Activated CD4-positive, alpha-beta T cell treated with anti-CD3 and anti-CD28 coated beads, Interleukin-2, amount 50 U/mL, for 1 hour (primary cell): ENCODE measurements at places on chromosomes 5 and 9.
A peak's percentile ranks its signal among the peaks of the same experiment; 100 is the strongest.

DNA sequence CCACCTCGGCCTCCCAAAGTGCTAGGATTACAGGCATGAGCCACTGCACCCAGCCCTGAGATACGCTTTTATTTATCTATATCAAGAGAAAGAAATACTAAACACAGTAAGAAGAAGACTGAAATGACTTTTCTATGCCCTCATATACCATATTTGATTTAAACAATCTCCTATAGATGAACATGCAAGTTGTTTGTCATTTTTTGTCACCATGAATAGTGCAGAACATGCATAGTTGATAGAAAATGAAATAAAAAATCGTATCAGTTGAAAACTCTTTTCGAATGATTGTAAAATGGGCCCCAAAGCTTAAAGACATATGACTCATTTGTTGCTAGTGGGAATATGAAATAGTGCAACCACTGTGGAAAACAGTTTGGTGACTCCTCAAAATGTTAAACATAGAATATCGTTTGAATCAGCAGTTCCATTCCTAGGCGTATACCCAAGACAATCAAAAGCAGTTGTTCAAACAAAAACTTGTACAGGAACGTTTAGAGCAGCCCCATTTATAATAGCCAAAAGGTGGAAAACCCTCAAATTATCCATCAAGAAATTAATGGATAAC, 61.4 kb upstream of the ANKH start:
- no peak for DNase-seq

GRCh38 chr5:67028941-67029340, 167.7 kb downstream of the CD180 start:
- no peak for DNase-seq

DNA sequence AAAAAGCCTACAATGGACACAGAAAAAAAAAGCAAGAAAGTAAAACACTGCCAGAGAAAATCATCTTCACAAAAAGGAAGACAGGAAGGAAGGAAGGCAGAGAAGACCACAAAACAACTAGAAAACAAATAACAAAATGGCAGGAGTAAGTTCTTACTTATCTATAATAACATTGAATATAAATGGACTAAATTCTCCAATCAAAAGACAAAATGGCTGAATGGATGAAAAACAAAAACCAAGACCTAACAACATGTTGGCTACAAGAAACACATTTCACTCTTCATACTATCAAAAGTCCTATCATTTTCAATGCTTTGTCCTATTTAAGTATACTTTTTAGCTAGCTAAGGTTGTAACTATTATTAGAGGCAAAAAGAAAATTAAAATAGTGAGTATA, 36.9 kb upstream of the HMGCR start:
- no peak for DNase-seq

GRCh38 chr9:131668439-131669268, 71.2 kb downstream of the RAPGEF1 start:
- peak; percentile 72 for DNase-seq

- no peak for DNase-seq
These were observed 4.2 kb downstream of the SARDH start for GRCh38 chr9:133733796-133734533.

DNA sequence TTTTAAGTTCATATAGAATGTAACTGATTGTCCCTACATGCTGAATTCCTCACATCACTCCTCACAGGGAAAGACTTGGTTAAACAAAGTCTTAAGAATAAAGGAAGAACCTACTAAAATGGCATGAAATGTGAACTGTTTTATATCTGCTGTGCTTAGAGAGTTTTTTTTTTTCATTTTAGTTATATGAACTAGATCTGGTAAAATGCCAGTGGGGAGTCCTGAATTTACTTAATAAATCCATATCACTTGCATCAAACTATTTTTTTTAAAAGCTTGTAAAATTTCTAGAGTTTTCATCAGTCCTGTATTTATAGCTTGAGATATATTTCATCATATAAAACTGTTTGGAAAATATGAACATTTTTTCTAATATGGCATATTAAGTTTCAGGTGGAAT, 1528.6 kb downstream of the EFNA5 start:
- no peak for DNase-seq

DNA sequence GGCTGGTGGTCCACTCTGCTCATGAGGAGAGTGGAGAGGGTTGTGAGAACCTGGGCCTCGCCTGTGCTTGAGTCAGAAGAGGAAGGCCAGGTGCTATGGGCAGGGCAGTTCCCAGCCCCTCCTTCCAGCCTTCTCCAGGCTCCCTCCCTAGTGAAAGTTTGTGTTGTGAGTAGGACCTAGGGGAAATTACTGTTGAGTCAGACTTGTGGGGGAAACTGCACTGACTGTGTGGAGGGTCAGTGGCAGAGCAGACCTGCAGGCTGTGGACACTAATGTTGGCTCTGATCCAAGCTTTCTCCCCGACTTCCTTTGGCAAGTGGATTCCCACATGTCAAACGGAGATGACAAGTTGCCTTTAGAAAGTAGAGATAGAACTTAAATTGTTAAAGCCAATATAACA, 102.6 kb downstream of the ARHGAP26 start:
- DNase-seq = no peak

- no peak for DNase-seq
These were observed 45.2 kb downstream of the PIP5K1B start for GRCh38 chr9:68750255-68750654.

DNA sequence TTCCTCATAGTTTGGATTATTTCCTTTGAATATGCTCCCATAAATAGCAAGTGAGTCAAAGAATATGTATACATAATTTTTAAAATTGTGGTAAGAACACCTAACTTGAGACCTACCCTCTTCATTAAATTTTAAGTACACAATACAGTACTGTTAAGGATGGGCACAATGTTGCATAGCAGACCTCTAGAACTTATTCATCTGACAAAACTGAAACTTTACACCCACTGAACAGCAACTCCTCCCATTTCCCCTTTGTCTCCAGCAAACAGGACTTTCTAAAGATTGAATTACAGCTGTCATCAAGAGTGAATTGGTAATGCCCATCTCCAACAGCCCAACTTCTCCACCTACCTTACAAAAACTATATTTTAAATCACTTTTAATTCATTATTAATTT, 388.9 kb downstream of the HTR1A start:
- DNase-seq = no peak

GRCh38 chr9:36572515-36573418, at the start of gene MELK:
MELK (plus strand) TSS chr9:36572895; CDS start chr9:36581682, 8,787 bp downstream.
- DNase-seq = peak; percentile 76

GRCh38 chr5:179229331-179229831, 115.9 kb downstream of the ADAMTS2 start:
- DNase-seq = no peak

- no peak for DNase-seq
These were observed 40.2 kb downstream of the SLC1A3 start for GRCh38 chr5:36646507-36647023.

GRCh38 chr5:32833663-32834062, 122.5 kb downstream of the NPR3 start:
- no peak for DNase-seq

GRCh38 chr5:160470437-160471361, 49.0 kb downstream of the PTTG1 start:
- DNase-seq = no peak

DNA sequence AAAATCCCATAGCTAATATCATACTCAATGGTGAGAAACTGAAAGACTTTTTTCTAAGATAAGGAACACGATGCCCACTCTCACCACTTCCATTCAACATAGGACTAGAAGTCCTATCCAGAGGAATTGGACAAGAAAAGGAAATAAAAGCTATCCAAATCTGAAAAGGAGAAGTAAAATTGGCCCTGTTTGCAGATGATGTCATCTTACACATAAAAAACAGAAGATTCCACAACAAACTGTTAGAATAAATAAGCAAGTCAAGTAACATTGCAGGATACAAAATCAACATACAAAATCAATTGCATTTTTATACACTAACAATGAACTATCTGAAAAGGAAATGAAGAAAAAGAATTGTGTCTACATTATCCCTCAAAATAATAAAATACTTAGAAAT, 308.0 kb downstream of the MCTP1 start:
- DNase-seq = no peak

- DNase-seq = no peak
These were observed 328.8 kb upstream of the BRINP1 start for GRCh38 chr9:119697996-119698395.

GRCh38 chr5:33966805-33967204, 17.7 kb downstream of the SLC45A2 start:
- DNase-seq = no peak

GRCh38 chr9:91306296-91306630, 55.5 kb downstream of the AUH start:
- DNase-seq = no peak

- no peak for DNase-seq
These were observed 192.7 kb downstream of the DAB2IP start for GRCh38 chr9:121844098-121844497.

DNA sequence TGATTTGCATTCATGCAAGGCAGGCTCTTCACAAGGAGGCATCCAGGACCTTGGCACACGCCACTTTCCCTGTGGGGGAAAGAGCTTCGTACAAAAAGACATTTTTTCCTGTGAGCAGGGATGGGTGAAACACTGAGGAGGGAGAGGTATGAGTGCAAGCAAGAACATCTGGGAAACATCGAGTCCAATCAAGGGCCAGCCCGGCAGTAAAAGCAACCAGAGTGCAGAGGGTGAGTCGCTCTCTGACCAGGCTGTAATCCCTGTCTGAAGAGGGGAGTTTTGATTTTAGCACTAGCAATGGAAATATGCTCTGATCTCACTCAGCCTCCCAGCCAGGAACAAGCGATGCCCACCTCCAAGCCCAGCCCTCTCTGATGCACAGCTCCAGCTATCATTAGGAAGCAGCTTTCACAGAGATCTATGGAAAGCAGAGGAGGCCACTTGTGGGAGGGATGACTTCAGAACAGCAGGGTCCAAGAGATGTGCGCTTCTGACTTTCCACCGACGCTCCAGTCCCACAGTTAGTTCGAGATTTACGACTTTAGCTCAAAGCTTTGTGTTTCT, 211.0 kb upstream of the ADAMTS16 start:
- DNase-seq = no peak

DNA sequence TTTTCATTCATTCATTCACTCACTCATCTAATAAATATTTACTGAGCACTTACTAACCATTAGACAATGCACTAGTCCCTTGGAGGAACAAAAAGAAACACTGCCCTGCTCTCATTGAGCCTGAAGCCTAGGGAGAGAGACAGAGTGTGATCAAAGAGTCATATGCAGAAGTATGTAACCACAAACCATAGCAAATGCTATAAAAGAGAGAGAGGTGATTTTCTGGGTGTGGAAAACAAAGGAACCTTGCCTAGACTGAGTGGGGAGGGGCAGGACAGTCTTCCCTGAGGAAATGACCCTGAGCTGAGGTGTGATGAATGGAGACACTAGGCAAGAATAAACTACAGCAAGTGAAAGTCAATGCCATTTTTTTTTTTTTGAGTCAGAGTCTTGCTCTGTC, 10.8 kb upstream of the ADRA1B start:
- no peak for DNase-seq

GRCh38 chr9:114856215-114856941, 50.5 kb upstream of the TNFSF15 start:
- no peak for DNase-seq

- DNase-seq = no peak
These were observed 109.4 kb upstream of the MVB12B start for GRCh38 chr9:126217250-126217653.

- no peak for DNase-seq
These were observed 3.3 kb downstream of the NR5A1 start for GRCh38 chr9:124503713-124504529.

GRCh38 chr5:39891376-39891775, 466.6 kb upstream of the DAB2 start:
- no peak for DNase-seq

DNA sequence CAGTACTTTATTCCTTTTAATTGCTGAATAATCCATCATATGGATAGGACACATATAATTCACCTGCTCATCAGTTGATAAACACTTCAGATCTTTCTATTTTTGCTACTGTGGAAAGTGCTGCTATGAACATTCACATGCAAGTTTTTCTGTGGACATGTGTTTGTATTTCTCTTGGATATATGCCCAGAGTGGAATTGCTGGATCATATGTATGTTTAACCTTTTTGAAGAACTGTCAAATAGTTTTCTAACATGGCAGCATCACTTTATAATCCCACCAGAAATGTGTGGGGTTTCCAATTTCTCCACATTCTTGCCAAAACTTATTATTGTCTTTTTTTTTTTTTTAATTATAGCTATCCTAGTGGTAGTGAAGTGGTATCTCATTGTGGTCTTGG, 15.1 kb downstream of the CARTPT start:
- no peak for DNase-seq

DNA sequence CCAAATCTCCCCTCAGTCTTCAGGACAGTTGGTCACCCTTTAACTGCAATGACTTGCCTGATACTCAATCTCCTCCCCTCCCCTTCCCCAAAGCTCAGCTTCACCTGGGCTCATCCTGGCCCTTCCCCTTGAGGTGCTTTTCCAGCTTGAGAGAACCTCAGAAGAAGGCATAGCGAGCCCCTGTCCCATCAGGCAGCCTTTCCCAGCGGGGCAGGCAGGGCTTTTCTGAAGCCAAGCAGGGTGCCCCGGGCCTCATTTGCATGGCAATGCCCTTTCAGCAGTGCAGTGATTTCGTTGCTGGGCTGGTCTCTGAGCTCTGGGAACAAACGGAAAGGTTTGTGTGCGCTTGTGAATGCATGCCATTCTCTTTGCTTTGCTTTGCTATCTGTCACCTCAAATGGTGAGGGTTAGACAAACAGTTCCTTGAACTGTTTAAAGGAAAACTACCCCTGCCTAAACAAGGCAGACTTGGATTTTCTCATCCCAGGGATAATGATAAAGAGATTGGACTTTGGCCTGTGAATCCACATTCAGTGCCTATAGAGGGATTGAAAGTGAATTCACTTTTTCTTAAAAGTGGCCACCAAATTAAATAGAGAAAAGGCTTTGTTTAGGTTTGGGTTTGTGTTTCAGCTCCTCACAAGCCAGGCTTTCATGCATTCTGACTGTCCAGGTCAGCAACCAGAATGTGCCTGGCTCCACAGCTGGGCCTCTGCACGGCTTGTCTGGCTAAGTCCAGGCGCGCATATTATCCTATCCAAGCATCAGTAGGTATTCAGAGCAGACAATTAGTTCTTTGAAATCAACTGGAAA, 165.3 kb downstream of the ZNF608 start:
- DNase-seq = no peak

GRCh38 chr9:5920860-5921328, 30.2 kb downstream of the MLANA start:
- no peak for DNase-seq

DNA sequence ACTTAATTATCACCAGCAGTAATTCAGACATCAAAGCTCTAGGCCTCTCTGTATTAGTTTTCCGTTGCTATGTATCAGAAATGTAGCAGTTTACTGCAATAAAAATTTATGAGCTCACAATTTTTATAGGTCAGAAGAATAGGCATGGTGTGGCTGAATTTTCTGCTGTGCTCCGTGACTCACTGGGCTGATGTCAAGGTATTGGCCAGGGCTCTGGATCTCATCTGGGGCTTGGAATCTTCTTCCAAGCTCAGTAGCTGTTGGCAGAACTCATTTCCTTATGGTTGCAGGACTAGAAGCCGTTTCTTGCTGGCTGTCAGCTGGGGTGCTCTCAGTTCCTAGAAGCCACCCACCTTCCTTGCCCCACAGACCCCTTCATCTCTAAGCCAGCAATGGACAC, 66.3 kb downstream of the PSAT1 start:
- no peak for DNase-seq

GRCh38 chr5:1059884-1060263, 51.3 kb downstream of the NKD2 start:
- no peak for DNase-seq
